GM23248 (cell line): ENCODE measurements at places on chromosomes 16 and 17. TPM values are rescaled to one million over a fixed set of nuclear protein-coding genes. Genes with fewer than 3 reads are reported as not detected.

- DNase-seq = peak; percentile 76
Measured at GRCh38 chr17:5583426-5584382, 605 bp downstream of the NLRP1 start.

ACSM2B gene
- not detected in 2 replicates for polyA plus RNA-seq

NRN1L gene
- polyA plus RNA-seq = not detected in 2 replicates

DNA sequence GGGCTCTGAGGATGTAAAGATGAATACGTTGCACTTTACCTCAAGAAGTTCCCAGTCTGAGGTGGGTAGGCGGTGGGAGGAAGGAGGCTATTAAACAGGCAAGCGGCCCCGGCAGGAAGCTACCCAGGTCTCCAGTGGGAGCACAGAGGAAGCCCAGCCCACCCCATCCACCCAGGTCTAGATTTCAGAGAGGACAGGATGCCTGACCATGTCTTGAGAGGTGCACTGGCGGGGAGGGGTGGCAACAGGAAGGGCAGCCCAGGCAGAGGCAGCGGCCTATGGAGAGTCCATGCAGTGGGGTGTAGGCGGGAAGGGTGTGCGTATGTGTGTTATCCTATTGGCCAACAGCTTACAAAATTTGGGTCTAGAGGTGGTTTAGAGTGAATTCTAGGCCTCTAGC, 13.9 kb downstream of the SARM1 start:
- no peak for DNase-seq

- DNase-seq = peak; percentile 96
Measured at GRCh38 chr17:56786989-56787482, 46.7 kb downstream of the C17orf67 start.

RASL10B gene
- polyA plus RNA-seq = 0.08 and 0.11 TPM in 2 replicates

CCL4 gene
- polyA plus RNA-seq = not detected in 2 replicates

- DNase-seq = no peak
Measured at GRCh38 chr16:10037751-10038150, 144.5 kb downstream of the GRIN2A start.

SDR42E2 gene
- not detected in 2 replicates for polyA plus RNA-seq

PRSS8 gene
- not detected in 2 replicates for polyA plus RNA-seq

GRCh38 chr17:32350666-32351418, 885 bp downstream of the ZNF207 start:
- peak; percentile 91 for DNase-seq

GRCh38 chr16:19175492-19176262, 7.6 kb downstream of the SYT17 start:
- peak; percentile 43 for DNase-seq

DNA sequence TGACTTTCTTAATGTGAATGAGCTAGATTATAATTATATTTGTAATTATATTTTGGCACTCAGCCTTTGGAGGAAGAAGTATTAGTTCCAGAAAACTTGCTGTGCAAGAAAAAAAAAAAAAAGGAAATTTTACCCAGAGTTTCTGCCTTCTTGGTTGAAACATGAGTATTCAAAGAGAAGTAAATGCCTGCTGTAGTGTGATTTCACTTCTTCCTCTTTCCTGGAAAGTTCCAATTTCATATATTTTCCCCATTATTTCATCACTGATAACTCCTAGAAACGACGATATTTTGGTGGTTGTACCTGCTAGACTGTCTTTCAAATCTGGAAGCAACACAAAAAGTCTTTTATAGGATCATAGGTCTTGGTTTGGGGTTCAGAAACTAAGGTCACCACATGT, 20.4 kb upstream of the MPHOSPH6 start:
- no peak for DNase-seq

- DNase-seq = no peak
Measured at GRCh38 chr17:61480414-61480807, 28.2 kb downstream of the TBX4 start.

DNA sequence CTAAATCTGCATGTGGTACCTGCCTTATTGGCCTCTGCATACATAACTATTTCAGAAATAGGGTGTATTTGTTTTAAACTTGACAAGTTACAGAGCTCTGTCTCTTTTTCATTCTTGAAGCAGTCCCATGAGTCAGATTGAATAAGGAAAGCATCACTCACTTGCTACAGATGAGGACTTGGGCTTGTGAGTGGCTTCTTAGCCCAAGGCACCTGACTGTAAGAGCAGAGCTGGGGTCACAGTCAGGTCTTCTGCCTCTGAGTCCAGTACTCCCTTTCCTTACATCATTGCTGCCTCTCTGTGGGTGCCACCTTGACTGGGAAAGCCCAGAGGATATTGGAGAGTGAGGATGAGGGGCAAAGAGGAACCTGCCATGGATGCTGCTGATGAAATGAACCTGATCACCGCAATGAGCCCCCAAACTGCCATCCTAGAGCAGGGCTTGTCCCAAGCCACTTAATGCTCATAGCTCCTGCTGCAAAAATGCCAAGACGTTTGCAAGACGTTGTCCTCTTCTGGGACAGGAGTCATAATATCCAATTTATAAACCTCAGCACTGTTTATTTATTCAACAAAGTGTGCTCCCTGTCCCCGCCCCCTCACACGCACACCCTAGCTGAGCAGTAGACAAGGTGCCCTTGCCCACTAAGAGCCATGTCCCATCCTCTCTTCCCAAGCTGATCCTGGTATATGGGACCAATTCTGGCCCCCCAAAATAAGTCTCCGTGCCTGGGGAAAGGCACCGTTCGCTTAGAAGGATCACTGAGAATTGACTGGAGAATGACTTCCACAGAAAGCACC, 74.1 kb downstream of the CCDC182 start:
- DNase-seq = peak; percentile 8

- peak; percentile 34 for DNase-seq
Measured at GRCh38 chr17:12231355-12231682, 210.6 kb downstream of the MAP2K4 start.

DNA sequence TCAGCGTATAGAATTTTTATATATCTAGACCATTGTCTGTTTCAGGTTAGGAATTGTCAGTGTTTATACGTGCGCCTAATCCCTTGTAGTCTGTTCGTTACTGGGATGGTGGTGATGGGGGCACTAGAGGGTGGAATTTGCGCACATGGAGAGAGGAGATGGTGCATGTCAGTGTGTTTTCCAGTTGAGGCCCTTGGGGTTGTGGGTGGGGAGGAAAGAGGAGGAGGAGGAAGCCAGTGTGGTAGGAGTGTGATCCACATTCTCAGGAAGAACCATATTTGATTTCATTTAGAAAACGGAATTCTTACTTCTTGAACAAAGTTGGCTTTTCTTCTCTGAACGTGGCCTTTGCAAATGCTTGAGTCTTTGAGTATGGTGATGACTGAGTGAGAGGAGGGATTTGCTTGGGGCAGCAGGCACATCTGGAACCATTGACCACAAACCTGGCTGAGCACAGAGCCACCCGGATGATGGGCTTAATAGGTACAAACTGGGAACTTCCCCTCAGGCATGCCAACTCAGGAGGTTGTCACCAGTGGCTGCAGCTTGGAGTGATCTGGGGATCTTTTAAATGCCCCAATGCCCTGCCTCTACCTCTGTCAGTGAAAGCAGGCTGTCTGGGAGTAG, 98.9 kb downstream of the PRKCB start:
- no peak for DNase-seq

DNA sequence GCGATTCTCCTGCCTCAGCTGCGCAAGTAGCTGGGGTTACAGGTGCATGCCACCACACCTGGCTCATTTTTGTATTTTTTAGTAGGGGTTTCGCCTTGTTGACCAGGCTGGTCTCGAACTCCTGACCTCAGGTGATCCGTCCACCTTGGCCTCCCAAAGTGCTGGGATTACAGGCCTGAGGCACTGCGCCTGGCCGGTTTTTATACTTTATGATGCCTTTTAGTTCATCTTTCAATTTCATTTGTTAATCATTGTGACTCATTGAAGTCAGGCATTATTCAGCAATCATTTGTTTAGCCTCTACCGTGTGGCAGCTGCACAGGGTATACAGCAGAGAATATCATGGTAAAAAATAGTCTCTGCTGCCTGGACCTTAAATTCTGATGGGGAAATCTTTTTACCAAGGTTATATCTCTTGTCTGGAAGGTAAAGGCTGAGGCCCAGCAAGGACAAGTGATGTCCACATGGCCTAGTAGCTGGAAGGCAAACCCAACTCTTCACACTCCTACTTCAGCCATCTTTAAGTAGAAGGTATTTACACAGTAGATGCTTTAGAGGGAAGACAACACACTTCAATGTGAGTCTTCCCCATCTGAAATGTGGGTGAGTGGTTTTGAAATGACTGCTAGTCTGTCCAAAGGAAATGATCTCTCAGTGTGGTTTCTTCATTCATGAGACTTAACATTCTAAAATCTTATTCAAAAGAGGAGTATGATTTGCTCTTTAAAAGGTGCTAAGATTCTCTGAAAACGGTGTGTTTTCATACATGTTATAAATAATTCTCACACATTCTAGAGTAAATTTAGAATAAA, 2.4 kb downstream of the PRPSAP2 start:
- peak; percentile 53 for DNase-seq

DNA sequence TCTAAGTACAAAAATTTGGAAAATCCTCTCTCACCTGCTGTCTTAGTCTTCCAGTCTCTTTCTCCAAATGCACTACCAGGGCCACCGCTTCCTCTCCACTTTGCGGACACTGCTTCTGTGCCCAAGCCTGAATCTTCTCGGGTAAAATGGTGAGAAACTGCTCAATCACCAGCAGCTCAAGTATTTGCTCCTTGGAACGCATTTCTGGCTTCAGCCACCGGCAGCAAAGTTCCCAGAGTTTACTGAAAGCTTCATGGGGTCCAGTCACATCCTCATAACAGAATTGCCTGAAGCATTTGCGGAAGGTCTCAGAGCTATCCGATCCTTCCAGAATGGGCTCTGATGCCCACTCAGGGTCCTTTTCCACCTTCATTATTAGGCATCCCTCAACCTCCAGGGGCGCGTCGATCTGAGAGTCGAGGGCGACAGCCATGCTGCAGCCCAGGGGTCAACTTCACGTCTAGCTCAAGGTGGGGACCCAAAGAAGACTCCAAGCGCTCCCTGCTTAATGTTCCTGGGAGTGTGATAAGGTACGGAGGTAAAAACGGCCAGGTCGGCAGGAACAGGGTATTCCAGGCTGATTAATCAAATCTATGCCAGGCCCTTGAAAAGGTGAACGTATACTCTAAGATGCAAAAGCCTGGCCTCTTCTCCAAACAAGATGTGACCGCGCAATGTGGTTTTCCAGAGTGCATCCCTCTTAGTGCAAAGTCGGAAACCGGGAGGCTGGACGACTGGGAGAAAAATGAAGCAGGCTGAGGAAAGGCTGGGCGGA, 763 bp downstream of the ZKSCAN2 start:
- peak; percentile 46 for DNase-seq

DNA sequence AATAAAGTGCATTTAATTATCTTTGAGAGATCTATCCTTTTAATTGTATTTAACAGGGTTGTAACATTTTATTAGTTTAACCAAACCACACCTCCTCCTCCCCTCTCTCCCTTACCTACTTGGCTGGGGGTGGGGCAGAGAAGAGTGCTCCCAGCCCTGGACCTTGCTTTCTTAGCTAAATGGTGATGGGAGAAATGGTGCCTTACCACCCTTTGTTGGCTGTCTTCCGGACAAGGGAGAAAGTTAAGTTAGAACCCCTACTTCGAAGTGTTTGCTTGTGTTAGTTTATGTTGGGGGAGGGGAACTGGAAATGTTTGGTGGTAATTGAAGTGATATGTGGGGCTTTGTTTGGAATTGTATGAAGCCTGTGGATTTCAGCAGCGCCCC, 3.9 kb downstream of the FZD2 start:
- no peak for DNase-seq

GRCh38 chr16:80654094-80654862, 113.5 kb downstream of the DYNLRB2 start:
- no peak for DNase-seq

DNA sequence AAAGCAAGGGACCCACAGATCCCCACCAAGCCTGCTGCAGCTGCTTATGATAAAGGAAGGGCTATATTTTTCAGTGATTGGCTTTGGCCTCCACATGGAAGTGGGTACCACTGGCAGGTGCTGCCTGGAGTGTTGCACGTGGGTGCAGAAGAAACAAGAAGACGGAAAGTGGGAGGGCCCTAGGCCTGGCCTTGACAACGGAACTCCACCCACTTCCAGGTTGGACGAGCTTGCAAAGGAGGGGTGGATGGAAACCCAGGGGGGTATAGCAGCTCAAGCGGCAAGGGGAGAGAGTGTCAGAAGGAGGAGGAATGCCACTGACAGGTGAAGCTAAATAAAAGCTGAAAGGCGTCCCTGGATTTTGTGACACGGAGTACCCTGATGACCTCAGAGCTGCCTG, 20.3 kb downstream of the TRIM25 start:
- no peak for DNase-seq

- peak; percentile 95 for DNase-seq
Measured at GRCh38 chr17:67390646-67391361, 13.7 kb downstream of the PITPNC1 start.

DNA sequence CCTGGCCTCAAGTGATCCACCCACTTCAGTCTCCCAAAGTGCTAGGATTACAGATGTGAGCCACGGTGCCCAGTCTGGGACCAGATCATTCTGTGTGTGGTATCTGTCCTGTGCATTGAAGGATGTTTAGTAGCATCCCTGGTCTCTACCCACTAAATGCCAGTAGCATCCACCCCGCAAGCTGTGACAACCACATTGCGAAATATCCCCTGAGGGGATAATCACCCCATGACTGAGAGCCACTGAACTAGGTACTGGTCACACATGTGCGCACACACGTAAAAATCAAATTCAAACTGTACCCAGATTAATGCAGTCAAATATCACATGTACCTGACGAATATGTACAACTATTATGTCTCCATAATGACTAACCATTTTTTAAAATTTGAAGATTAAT, 35.8 kb downstream of the TEKT5 start:
- no peak for DNase-seq

TBX6 gene
- 0.13 and 0.20 TPM in 2 replicates for polyA plus RNA-seq

- DNase-seq = peak; percentile 90
Measured at GRCh38 chr17:77349976-77350830, 209.4 kb downstream of the SEC14L1 start.

GRCh38 chr17:78394209-78394608, 15.8 kb downstream of the PGS1 start:
- DNase-seq = no peak

DNA sequence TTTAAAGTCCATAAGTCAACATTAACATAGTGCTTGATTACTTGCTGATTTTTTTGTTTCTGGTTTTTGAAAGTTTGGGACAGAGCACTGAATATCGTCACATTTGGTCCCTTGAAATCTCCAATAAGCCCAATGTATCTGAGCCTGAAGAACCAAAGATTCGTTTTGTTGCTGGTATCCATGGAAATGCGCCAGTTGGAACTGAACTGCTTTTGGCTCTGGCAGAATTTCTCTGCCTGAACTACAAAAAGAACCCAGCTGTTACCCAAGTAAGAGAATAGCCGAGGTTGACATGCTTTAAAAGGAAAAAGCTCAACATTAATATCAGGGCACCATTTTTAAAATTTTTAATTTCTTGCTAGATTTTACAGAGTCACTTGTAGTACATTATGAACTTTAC, 27.7 kb upstream of the GOSR1 start:
- DNase-seq = peak; percentile 8

CAPN15 gene
- polyA plus RNA-seq = 5.4 and 5.7 TPM in 2 replicates

- DNase-seq = no peak
Measured at GRCh38 chr16:6528217-6528616, 804.4 kb upstream of the RBFOX1 start.

GRCh38 chr16:5450409-5451104, 353.0 kb upstream of the EEF2KMT start:
- DNase-seq = no peak

MT4 gene
- polyA plus RNA-seq = not detected in 2 replicates

DNAAF8 gene
- 1.7 and 2.3 TPM in 2 replicates for polyA plus RNA-seq

SMTNL2 gene
- not detected in 2 replicates for polyA plus RNA-seq

ARHGAP27 gene
- 0.33 and 0.59 TPM in 2 replicates for polyA plus RNA-seq

- no peak for DNase-seq
Measured at GRCh38 chr17:68356520-68356919, 65.2 kb downstream of the ARSG start.
